Coronary artery (tissue), 2 donors: ENCODE measurements at places on chromosomes 16 and 17.

DNA sequence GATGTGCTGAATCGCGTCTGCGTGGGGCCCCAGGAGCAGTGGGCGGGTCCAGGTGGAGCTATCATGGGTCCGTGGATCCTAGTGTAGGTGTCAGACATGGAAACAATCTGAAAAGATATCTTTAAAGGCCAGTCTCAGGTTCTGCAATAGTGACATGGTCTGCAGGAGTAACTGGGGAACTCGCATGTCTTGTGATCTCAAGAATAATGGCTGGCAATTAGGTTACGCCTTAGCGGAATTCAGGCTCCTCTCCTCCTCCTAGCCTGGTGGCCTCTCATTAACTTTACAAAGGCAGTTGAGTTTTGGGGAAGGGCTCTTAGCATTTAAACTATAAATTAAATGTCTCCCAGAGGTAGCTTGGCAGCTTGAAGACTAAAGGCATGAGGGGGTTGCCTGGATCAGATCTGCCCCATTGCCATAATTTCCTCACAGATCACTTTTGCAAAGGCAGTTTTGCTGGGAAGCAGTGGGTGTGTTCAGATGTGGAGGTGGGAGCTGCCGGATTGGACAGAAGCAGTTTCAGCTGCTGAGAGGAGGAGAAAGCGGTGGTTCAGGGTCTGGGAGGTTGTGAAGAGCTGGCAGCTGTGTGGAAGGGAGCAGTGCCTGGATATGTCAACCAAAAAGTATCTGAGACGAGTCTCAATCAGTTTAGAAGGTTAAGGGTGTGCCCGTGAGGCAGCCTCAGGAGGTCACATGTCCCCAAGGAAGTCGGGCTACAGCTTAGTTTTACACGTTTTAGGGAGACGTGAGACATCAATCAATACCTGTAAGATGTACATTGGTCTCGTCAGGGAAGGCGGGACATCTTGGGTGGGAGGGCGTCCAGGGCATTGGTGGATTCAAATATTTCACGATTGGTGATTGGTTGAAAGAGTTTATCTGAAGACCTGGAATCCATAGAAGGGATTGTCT is 2.7 kb downstream of the TBCD start:
- DNase-seq: no peak

GRCh38 chr16:88454523-88454947 is 1.5 kb downstream of the ZFPM1 start:
- DNase-seq: no peak

GRCh38 chr16:189604-190186 is 9.4 kb downstream of the HBQ1 start:
- DNase-seq: no peak

DNA sequence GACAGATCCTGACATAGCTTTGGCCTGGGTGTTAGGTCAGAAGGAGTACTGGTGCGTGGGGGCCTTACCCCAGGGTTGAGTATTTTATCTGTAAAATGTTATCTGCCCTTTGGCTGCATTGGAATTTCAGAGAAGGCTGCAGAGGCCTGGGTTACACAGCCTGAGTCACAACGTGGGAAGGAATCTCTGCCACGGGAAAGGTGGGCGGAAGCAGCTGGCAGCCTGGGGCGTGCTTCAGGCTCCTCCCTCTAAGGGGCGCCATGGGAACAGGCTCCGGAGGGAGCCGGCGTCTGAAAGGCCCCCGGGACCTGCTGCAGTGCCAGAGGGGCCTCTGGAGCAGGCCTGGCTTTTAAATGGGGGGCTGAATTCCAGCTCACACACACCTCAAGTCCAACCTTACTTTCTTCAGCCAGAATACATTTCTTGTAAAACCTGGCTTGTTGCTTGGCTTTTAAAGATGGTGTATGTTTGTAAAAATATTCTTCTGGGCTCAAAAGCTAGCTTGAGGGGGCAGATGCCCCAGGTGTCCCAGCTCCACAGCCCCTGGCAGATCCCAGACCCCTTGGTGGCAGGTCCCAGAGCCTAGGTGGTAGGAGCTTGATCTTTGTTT is 142.2 kb downstream of the RAB11FIP4 start:
- no peak for DNase-seq

- no peak for DNase-seq
Measured at GRCh38 chr17:69358688-69359596, 32.0 kb upstream of the ABCA5 start.

DNA sequence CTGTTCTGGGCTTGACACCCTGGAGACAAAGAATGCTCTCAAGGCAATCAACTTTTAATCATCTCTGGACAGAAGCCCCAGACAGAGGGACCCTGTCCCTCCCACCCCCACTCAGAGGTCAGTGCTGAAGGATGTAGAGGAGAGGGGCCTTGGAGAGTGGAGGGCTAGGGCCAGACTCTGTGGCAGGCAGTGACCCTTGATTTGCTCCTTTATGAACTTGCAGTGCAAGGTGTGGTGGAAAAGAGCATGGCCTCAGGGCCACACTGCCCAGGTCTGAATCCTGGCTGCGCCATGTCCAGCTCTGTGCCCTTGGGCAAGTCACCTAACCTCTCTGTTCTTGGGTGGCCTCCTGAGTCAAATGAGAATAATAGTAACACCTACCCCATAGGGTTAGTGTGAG is 134.3 kb downstream of the TMEM132E start:
- DNase-seq: no peak

DNA sequence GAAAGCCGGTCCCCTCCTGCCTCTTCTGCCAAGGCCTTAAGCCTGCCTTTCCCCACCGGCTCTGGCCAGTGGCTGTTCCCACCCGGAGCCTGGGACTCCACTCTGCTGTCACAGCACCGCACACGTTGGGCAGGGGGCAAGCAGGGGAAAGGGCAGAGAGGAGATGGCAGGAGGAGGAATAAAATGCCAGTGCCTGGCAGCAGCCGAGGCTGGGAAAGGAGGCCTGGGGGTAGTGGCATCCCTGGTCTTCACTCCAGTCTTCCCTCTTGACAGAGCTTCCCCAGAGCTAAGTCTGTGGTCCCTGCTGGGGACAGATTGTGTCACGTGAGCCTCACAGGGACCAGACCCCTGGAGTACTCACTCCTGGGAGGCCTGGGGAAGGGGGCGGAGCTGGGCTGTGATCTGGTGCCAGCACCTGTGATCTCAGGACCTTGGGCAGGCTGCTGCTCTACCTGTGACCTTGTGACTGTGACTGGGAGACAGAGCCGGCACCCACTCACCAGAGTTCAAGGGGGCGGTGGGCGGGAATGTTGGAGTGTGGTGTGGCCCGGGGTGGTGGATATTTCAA is 97.2 kb upstream of the GSE1 start:
- DNase-seq: no peak
